Activated CD8-positive, alpha-beta memory T cell treated with anti-CD3 and anti-CD28 coated beads, Interleukin-2, amount 50 U/mL, for 4 hours (primary cell): ENCODE measurements at places on chromosomes 16 and 17.

GRCh38 chr17:2292100-2292499 is 11.5 kb downstream of the SMG6 start:
- no peak for DNase-seq

GRCh38 chr17:2212400-2212981 is 91.1 kb downstream of the SMG6 start:
- no peak for DNase-seq

DNA sequence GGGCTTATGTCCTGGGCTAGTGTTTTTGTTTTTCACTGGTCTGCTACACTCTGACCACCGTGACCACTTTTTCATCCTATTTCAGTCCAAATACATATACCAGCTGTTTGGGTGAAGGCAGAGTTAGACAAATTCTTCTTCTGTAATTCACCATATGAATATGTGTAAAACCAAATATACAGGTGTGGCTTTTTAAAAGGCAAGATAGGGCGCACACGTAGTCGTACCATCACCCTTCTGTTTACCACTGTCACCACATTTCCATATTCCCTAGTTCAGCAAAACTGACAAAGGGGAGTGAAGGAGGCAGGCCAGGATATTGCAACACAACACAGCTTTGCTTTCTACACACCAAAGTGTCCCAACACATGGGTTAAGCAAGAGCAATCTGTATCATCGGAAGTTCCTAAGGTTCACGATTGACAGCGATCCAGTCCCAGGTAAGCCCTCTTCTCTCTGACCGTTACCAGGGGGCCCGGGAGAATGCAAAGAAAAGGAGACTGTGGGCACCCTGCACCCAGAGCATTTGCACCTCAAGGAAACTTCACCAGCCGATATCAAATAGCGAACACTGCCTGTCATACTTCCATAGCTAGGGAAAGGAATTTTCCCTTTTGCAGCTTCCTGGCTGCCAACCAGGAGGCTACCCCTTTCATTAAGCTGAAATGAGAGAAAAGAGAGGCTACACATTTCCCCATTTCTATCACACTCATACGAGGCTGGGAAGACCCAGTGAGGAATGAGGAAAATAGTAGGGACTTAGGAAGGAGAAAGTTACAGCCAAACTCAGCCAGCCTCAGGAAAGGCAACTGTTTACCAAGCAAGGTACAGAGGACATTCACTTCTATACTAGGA is 23.1 kb downstream of the CREBBP start:
- DNase-seq, result no peak

- peak; percentile 66 for DNase-seq
Measured at GRCh38 chr16:81623365-81624102, 155.6 kb upstream of the PLCG2 start.

- no peak for DNase-seq
Measured at GRCh38 chr16:17301184-17301583, 169.6 kb downstream of the XYLT1 start.

GRCh38 chr16:54774768-54775167 is 155.9 kb upstream of the IRX5 start:
- no peak for DNase-seq

DNA sequence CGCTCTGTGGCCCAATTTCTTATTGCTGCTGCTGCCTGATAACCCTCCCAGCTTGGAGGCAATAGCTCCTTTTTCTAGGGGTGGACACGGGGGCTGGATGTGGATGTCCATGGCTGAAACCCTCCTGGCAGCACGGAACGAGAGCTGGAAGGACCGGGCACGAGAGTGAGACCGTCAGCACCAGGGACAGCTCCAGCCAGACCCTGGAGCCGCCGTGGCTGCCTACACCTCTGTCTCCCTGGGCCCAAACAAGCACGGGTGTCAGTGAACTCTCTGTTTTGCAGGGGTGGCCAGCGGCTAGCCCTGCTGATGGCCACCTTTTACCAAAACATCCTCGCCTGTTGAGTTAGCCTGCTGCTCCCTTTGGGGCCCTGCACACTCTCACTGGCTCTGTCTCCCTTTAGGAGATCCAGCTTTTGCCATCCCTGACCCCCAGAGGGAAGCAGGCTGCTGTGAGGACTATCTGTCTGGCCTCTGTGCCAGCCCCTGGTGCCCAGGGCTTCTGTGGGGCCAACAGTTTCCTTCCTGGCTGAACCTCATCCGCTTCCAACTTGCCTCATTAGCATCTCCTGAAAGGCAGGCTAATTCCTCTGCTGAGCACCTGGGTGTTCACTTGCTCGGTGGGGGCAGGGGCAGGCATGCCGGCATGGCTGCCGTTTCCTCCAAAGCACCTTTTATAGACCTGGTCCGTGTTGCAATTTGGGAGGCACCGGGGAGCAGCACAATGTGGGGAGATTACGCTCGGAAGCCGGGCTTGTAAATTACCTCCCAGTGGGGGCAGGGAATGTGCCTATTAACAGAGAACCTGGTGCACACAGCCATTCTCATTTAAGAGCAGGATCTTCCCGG is 118.1 kb downstream of the ENGASE start:
- no peak for DNase-seq

GRCh38 chr17:21089145-21089544 is 37.6 kb upstream of the DHRS7B start:
- DNase-seq, result no peak

- DNase-seq, result no peak
Measured at GRCh38 chr17:18951941-18952842, at the start of gene SLC5A10. TSS of gene SLC5A10 (plus strand) at chr17:18952165. CDS start at chr17:18952206, 41 bp downstream.

DNA sequence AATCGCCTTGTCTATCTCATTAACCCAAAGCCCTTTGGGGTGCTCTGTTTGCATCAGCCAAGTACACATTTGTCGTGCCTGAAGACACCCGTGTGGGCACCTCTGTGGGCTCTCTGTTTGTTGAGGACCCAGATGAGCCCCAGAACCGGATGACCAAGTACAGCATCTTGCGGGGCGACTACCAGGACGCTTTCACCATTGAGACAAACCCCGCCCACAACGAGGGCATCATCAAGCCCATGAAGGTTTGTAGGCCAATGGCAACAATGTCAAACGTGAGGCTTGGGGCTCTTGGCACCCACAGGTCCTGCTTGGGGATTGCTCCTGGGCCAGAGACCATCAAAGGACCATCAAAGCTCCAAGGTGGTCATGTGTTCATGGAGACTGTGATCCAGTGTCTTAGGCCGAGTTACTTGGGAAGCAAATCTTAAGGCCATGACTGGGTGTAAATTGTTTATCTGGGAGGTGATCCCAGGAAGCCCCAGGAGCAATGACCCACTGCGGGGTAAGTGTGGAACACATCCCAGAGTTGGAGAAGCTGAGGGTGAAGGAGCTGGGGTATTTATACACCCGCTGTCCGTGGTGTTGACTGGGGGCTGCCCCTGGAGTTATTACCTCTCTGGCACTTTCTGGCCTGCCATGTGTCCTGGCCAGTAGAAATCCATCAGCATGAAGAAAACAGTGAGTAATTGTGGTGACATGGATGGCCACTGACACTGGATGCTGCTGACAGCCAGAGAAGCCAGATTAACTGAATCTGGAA is 24.0 kb downstream of the CDH5 start:
- no peak for DNase-seq

- DNase-seq, result no peak
Measured at GRCh38 chr16:53523126-53523804, 20.3 kb upstream of the AKTIP start.

GRCh38 chr16:48487287-48487686 is 102.1 kb upstream of the SIAH1 start:
- DNase-seq, result no peak

GRCh38 chr17:61757168-61757567 is 106.2 kb downstream of the BRIP1 start:
- no peak for DNase-seq

- no peak for DNase-seq
Measured at GRCh38 chr17:2024572-2025219, 438 bp downstream of the RTN4RL1 start.

GRCh38 chr17:40450175-40450574 is 6.9 kb downstream of the IGFBP4 start:
- DNase-seq, result peak; percentile 41

- no peak for DNase-seq
Measured at GRCh38 chr16:63050391-63050790, 1014.2 kb upstream of the CDH8 start.

- DNase-seq, result no peak
Measured at GRCh38 chr17:10777890-10778289, 26.0 kb downstream of the TMEM238L start.

DNA sequence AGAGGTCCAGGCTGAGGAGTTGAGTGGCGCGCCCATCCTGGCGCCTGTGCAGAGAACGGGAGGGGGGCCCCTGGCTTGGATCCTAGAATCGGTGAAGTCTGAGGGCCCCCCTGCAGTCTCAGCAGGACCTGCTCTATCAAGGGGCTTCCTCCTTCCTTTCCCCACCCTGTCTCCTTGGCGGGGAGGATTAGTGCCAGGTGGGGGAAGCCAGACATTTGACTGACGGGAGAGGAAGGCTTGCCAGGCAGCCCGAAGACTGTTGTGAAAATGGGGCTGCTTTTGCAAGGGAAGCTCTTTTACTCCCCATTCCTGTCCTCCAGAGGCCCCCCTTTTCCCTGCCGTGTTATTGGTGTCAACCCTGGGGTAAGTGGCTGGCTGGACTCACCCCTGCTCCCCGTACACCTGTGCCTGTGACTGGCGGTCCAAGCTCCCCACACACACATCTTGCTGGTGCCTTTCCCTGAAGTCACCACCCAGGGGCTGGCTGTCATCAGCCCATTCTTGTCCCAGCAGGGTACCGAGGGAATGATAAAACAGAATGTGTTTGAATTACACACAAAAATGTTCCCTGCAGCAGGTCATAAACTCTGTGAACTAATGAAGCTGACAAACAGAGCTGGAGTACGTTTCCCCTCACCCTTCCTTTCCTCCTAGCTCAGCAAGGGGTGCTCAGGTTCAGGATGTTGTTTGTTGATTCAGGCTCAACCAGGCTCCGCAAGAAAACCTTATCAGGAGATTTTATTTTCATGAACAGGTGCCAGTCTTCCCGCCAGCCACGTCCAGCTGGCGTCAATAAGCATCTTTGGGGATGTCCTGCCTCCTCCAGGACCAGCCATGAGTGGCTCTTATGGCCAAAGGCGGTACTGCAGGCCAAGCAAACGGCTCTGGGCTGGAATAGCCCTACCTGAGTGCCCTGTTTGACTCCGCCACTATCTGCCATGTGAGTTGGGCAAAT is 4.4 kb upstream of the ARMC7 start:
- no peak for DNase-seq

GRCh38 chr17:67360880-67361279 is 5.5 kb downstream of the PSMD12 start:
- no peak for DNase-seq

DNA sequence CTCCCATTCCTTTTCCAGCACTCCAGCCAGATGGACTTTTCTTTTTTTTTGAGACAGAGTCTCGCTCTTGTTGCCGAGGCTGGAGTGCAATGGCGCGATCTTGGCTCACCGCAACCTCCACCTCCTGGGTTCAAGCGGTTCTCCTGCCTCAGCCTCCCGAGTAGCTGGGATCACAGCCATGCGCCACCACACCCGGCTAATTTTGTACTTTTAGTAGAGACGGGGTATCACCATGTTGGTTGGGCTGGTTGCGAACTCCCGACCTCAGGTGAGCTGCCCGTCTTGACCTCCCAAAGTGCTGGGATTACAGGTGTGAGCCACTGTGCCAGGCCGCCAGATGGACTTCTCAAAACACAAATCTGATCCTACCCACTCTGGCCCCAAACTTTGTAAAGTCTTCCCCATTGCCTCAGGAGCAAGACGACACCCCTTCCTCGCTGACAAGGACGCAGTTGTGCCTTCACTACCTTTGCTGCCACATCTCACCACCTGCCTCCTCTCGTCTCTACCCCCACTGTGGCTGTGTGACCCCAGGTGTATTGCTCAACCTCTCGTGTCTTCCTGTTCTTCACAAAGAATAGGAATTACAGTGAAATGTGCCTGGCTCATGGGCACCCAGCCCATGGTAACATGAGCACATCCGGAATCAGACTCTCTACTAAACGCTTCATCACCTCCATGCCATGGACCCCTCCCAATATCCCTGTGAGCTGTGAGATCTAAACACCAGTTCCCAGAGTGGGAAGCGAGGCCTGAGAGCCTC is 3.7 kb upstream of the BANP start:
- no peak for DNase-seq

GRCh38 chr16:50185005-50185505 is 31.9 kb downstream of the TENT4B start:
- DNase-seq, result no peak

DNA sequence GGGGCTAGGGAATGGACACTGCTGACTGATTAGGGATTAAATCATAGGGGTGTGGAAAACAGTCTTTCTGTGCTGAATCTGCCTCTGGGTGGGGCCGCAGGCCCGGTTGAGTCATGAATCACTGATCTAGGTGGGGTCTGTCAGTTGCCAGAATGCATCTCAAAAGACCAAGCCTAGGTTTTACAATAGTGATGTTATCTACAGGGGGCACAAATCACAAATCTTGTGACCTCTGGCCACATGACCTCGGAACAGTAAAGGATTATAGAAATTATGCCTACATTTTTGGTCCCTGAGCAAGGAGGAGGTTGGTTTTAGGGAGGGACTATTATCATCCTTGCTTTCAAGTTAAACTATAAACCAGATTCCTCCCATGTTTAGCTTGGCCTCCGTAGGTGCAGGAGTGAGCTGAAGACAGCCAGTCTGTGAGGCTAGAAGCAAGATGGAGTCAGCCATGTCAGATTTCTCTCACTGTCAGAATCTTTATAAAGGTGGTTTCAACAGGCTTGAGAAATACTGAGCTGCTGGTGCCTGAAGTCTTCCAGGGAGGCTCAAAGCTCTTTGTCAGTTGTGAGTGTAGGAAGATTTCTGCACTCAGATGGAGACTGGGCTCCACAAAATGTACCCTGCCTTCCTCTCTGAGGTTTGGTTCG is 12.9 kb downstream of the GNGT2 start:
- DNase-seq, result no peak

GRCh38 chr16:80056324-80056723 is 455.8 kb upstream of the MAF start:
- no peak for DNase-seq

DNA sequence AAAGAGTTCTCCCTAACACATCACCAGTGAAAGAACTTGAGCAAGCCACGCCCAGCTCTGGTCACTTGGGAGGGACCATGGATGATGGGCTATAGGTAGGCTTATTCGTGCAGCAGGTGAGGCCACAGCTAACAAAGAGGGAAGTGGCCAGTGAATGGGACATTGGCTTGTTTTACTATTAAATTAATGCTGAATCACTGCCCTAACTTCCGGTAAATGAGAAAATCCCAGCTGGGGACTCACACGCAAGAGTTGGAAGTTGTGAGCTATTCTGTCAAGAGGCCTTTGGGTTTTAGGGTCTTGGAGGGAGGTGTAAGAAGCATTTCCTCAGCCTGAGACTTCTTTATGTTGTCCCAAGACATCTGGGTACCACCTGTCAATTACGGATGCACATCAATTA is 315.3 kb downstream of the XYLT1 start:
- no peak for DNase-seq

GRCh38 chr17:75238684-75239191 is 22.7 kb downstream of the GGA3 start:
- peak; percentile 63 for DNase-seq

DNA sequence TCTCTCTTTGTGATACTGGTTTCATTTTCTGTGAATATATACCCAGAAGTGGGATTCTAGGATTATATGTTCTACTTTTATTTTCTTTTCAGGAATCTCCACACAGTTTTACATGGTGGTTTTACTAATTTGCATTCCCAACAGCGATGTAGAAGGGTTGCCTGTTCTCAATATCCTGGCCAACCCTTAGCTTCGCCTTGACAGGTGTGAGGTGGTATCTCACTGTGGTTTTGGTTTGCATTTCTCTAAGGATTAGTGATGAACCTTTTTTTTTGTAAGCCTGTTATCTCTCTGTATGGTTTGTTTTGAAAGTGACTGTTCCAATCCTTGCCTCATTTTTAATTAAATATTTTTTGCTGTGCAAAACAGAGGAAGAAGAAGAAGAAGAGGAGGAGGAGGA is 937.7 kb downstream of the CDH8 start:
- no peak for DNase-seq

- no peak for DNase-seq
Measured at GRCh38 chr16:80788027-80788426, 16.4 kb downstream of the CDYL2 start.
